ENCODE measurements at places on chromosomes 5 and 9.

GRCh38 chr5:137580030-137580429 is 80.9 kb upstream of the SPOCK1 start:
- no peak for DNase-seq

- no peak for DNase-seq
Measured at GRCh38 chr9:134622896-134623257, 18.7 kb upstream of the COL5A1 start.

- no peak for DNase-seq
Measured at GRCh38 chr5:65037831-65038815, 269.4 kb downstream of the CWC27 start.

- no peak for DNase-seq
Measured at GRCh38 chr5:108036482-108036881, 345.4 kb downstream of the FBXL17 start.

GRCh38 chr9:16341177-16341576 is 529.3 kb downstream of the BNC2 start:
- DNase-seq = no peak

- DNase-seq = no peak
Measured at GRCh38 chr5:37071901-37072581, 177.1 kb downstream of the CPLANE1 start.

DNA sequence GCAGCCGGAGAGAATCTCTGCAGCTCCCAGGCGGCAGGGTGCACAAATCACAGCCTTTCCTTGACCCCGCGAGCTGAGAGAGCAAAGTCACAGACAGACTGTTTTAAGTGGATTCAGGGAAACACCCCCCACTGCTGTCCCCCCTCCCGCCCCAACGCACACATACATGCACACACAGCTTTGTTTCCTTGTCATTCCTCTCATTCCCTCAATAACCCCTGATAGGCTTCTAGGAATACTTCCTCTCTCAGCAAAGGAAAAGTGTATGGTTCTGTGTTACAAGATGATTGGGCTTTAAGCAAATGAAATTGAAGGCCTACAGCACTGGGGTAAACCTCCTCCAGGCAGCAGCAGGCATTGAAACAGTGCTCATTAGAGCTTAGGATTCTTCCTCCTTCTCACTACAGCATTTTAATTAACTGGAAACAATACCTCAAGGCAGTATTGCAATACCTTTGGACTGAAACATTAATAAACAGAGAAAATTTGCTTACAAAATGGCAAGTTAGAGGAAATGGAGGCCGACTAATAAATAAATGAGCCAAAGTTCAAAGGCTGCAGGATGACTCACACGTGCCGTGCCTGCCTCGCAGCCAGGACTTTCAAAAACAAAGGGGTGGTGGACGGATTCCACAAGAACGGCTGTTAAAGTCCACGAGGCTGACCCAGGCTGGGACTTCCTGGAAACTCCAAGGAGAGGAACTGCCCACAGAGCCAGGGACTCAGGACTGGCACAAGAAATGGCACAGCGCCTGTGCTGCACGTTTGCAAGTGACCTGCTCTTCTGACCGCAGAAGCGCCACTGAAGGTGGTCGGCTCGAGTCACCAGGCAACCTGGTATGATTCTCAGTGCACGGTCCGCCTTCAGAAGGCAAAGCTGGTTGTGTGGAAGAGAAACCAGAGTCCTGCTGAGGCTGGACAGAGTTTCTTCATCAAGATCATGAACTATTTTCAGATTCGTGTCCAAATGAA is 236.2 kb downstream of the SYK start:
- DNase-seq = no peak

GRCh38 chr9:96567203-96567700 is 52.4 kb downstream of the CDC14B start:
- peak; percentile 8 for DNase-seq

- peak; percentile 51 for DNase-seq
Measured at GRCh38 chr9:33170464-33171415, 3.6 kb upstream of the B4GALT1 start.

DNA sequence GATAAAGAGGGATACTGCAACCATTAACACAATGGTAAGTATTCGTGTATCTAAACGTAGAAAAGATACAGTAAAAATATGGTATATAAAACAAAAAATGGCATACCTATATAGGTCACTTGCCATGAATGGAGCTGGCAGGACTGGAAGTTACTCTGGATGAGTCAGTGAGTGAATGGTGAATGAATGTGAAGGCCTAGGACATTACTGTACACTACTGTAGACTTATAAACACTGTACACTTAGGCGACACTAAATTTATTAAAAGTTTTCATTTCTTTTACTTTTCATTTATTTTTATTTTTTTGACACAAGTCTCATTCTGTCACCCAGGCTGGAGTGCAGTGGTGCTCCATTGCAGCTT is 14.1 kb downstream of the TDRD7 start:
- DNase-seq = no peak

GRCh38 chr9:92385001-92385400 is 19.4 kb downstream of the OGN start:
- no peak for DNase-seq

DNA sequence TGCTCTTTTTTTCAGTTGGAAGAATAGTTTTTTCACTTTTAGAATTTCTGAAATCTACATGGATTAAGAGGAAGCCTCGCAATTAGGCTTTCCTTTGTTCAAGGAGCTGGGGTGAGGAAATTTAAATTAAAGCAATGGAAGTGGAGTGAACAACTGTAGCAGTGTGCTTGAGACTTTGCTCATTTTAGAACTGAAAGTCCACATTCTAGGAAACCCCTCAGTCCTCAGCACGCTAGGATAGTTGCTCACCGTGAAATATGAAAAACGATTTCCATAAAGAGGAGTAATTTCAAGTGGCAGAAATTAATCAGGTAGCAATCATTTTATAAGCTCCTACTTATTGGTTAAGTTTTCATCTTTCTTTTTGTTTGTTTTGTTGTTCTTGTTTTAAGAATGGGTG is 243.0 kb upstream of the ITGA1 start:
- DNase-seq = peak; percentile 2

DNA sequence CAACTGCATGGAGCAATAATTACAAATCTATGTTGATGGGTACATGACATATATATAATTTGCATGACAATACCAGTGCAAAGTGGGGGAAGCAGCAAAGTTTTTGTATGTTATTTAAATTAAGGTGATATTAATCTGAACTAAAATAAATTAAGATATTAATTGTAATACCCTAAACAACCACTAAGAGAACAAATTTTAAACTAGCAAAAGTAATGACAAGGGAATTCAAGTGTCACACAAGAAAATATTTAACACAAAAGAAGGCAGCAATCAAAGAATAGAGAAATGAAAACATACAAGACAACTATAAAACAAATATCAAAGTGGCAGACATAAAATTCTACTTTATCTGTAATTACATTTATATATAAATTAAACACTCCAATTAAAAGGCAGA is 2003.4 kb downstream of the MAT2B start:
- DNase-seq = no peak

GRCh38 chr9:95100071-95100627 is 217.4 kb downstream of the FANCC start:
- DNase-seq = no peak

DNA sequence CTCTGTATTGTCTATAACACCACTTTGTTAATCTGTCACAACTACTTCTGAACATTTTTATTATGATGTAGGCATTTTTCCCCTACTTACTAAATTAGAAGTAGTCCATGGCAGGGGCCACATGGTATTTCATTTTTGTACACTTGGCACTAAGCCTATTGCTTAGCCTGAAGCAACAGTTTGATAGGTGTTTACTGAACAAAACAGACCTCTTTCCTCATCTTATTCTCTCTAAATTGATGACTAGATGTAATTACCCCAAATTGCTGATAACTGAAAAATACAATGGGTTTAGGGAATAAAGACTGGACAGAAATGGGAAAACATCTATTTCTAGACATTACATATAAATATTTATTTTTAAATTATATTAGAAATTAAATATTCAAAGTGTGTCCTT is 633.8 kb downstream of the SLCO4C1 start:
- DNase-seq = no peak

DNA sequence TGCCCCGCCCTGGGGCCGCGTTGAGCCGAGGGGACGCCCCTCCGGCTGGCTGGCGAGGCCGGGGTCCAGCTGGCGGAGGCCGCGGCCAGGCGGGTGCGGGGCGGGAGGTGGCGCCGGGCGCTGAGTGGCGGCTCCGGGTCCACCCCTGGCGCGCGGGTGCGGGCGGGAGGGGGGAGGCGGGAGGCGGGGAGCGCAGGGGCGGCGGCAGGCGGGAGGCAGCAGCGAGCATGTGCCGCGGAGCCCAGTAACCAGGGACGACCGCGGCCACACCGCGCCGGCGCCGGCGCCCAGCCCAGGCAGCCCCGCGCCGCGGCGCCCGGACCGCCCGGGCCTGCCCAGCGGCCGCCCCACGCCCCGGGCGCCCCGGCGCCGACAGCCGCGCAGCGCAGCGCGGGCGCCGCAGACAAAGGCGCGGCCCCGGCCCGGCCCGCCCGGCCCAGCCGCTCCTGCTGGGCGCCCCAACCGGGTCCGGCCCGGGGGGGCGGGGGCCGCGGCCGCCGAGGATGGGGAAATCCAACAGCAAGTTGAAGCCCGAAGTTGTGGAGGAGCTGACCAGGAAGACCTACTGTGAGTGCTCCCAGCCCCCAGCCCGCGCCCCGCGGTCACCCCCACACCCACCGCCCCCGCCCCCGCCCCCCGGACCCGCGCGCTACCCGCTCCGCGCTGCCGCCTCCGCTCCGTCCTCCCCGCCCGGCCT is at the start of gene NCS1:
TSS of gene NCS1 (plus strand) at position 244 of the 697 bp plus-strand sequence. CDS start at position 504, 260 bp downstream.
- DNase-seq = no peak

DNA sequence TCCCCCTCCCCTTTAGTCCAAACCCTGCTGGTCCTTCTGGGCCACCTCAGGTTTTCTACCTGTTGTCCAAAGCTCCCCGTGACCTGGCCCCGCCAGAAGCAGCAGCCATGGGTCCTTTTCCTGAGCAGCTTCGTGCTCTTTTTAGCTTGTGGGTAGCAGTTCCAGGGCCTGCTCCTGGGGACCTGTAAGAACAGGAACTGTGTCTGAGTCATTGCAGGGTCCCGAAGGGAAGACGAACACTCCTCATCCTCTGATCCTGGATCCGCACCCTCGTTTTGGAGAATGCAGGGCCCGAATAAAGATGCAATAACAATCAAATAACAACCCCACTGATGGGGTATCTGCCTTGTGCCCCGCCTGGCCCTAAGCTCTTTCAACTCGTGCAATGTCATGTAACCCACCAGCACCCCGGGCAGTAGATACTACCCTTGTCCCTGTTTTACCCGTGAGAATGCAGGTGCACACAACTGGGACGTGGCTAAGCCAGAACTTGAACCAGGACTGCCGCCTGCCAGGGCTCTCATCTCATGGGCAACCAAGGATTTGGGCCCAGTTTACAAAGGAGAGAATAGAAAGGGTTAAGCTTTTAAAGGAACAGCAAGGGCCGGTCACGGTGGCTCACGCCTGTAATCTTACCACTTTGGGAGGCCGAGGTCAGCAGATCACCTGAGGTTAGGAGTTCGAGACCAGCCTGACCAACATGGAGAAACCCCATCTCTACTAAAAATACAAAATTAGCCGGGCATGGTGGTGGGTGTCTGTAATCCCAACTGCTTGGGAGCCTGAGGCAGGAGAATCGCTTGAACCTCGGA is 33.2 kb downstream of the NEK6 start:
- peak; percentile 79 for DNase-seq

DNA sequence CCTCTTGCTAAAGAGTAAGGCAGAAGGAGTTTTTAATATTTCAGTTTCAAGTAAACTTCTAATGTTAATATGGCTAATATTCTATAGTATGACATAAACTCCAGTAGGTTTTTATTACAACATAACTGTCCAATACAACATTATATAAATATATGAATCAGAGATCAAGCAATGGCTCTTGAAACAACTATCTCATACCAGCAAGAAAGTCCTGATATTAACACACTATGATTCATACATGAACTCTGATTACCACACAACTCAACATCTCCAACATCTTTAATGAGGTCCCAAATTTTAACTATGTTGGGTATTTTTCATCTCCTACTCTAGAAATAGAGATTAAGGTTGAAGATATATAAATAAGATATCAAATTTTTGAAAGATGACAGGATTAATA is 878.3 kb downstream of the TLE1 start:
- DNase-seq = no peak

DNA sequence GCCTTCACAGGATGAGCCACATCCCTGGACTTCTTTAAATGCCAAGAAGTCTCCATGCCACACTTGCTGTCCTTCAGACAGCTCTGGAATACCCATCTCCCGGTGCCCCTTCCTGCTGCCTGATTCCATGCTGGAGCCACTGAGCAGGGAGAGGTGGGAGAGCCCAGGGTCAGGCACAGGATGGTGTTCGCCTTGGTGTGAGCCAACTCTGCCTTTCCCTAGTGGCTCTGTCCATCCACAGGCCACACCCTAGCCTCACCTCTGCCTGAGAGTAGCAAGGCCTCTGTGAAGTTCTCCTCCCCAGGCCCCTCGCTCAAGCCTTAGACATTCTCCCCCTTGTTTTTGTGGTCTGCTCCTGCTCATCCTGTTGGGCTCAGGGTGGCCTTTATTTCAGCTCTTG is 54.2 kb upstream of the ANGPTL2 start:
- no peak for DNase-seq

- DNase-seq = no peak
Measured at GRCh38 chr9:134188386-134189144, 24.2 kb upstream of the RNU6ATAC start.

GRCh38 chr9:17171309-17172094 is 36.7 kb downstream of the CNTLN start:
- peak; percentile 3 for DNase-seq

DNA sequence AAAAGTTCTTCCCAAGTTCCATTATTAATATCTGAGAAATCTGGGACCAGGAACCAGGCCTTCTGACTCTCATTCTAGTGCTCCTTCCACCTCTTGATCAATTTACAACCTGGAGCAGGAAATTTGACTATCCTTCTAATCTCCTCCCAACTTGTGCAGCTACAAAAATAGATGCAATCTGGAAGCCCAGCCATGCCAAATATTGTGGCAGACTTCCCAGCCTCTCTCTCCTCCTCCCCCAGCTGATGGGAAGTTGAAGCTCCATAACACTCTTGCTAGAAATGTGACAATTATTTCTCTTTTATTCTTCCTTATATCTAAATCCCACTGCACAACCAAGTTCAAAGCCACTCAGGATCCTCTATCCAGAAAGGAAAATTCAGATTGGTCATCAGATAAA is 252.1 kb downstream of the SEC61B start:
- no peak for DNase-seq

DNA sequence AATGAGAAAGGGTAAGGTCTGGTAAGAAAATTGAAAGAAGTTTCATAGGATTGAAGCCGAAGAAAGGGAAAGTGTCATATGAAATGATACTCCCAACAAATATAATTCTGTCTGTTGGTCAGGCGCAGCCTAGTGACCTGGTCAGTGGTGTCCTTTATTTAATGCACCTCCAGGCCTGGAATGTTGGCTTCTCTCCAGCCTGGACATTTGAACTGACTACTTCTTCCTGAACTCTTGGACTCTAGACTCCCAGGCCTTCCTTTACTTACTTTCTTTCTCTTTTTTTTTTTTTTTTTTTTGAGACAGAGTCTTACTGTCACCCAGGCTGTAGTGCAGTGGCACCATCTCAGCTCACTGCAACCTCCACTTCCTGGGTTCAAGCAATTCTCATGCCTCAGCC is 1381.5 kb upstream of the WWC1 start:
- no peak for DNase-seq

GRCh38 chr5:103840600-103840999 is 278.0 kb upstream of the NUDT12 start:
- DNase-seq = no peak

- no peak for DNase-seq
Measured at GRCh38 chr9:69324549-69325401, at the start of gene ENTREP1. ENTREP1 (plus strand) TSS chr9:69325215; CDS start chr9:69325310, 95 bp downstream.

All from GM12865 (cell line).